ENCODE measurements at places on chromosomes 1 and 21.

GRCh38 chr1:180762796-180763195 lies 131.0 kb downstream of the XPR1 start:
- no peak for DNase-seq

DNA sequence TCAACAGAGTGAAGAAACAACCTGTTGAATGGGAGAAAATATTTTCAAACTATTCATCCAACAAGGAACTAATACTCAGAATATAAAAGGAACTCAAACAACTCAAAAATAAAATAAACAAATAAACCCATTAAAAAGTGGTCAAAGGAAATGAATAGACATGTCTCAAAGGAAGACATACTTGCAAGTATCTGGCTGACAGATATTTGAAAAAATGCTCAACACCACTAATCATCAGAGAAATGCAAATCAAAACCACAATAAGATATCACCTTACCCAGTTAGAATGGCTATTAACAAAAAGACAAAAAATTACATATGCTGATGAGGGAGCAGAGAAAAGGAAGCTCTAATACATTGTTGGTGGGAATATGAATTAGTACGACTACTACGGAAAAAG lies 38.2 kb downstream of the TNFSF4 start:
- DNase-seq: no peak

GRCh38 chr1:169105434-169106094 lies 926 bp upstream of the ATP1B1 start:
- no peak for DNase-seq

DNA sequence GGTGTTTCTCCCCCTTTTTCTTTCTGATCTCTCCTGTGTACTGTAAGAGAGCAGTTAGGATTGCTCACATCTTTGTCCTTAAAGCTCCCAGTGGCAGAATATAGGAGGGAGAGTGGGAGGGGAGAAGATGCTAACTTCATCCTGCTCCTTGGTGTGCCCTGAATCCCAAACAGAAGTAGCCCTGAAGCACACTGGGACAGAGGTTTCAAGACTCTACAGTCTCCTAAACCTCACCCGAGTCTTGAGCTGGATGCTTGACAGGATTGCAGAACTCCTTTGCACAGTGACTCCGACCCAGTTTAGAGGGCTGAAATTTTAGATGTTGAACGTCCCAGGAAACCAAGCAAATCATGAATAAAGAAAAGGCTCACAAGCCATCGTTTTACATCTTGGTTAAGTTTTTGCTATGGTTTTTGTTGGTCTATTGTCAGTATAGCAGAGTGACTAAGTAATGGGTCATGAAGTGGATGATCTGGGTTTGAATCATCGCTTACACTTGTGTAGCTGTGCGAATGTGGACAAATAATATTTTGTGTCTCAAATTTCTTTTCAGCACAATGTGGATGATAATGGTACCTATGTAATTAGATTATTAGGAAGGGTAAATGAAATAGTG lies 37.5 kb downstream of the XCL2 start:
- DNase-seq: no peak

DNA sequence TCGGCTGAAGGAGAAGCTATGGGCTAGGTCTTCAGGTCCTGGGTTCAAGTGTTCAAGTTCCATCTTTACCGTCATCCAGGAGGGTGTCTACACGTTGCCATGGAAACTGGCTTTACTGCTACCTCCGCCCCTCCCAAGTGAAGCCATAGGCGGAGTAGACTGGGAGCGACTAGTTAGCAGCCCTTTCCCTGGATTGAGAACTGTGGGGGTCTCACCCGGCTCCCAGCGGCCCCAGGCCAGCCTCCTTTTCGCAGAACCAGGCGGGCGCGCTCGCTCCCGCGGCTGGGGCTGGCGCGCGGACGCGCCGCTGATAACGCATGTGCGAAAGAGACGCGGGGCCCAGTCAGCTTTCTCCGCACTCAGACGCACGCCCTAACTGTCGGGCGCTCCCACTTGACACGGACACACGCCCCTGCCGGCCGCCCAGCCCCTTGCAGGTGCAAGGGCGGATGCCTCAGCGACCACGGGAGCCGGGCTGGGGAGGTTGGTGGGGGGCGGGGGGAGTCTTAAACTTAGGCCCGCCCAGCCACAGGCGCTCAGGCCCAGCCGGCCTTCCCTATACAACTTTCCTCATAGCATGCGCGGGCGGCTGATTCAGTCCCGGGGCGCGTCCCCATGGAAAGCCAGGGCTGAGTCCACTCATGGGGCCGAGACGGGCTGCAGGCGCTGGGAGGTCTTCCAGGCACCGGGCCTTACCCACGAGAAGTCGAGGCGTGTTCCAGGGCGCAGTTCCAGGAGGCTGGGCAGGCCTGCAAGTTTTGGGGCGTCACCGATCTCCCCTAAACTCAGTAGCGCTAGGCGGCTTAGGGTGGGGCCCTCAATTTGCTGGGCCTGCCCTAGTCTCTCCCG lies 7.4 kb downstream of the EFNA4 start:
- DNase-seq: peak; percentile 40

DNA sequence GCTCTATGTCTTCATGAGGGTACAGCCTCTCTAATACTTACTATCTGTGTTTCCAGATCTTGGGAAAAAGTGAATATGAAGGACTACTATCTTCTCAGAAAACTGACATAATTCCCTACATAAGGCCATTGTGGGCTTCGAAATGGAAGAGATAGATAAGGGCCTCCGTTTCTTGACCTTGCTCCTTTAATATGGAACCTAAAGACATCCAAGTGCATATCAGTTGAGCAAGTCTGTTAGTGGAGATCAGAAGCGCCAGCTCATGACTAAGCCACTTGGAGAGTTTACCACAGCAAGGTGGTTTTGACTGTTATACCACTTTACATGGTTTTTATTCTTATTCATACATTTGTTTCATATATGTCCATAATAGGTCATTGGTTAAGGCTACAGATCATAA lies 35.3 kb upstream of the FCER1A start:
- no peak for DNase-seq

- peak; percentile 17 for DNase-seq
Observed at GRCh38 chr1:210292231-210292871, 36.4 kb upstream of the HHAT start.

- DNase-seq: no peak
Observed at GRCh38 chr1:219587801-219588561, 24.9 kb downstream of the ZC3H11B start.
